Left ventricle myocardium inferior (tissue), 1 donor: ENCODE measurements at places on chromosomes 1 and 21. TPM values are rescaled to one million over a fixed set of nuclear protein-coding genes. Genes with fewer than 3 reads are reported as not detected.
A peak's percentile ranks its signal among the peaks of the same experiment; 100 is the strongest.

Gene CFAP45
- total RNA-seq, result 1.1 TPM

- DNase-seq, result no peak
Observed at GRCh38 chr1:182515556-182515955, 65.6 kb downstream of the RGSL1 start.

GRCh38 chr1:53507116-53507820, 48.1 kb downstream of the DMRTB1 start:
- no peak for DNase-seq

Gene PCBP3
- 2.9 TPM for total RNA-seq

DNA sequence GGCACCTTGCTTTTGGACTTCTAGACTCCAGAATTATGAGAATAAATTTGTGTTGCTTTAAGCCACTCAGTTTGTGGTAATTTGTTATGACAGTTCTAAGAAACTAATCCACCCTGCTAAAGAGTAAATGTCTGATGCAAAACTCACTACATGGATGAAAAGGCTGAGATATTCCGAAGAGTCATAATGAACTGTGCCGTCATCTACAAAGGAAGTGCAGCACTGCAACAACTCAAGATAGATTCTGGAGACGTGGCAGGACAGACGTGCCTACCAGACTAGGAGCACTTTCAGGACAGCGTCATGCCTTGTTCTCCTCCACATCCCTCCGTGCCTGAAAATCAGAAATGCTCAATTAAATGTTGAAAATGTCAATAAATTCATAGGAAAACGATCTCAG, 24.4 kb upstream of the IRF2BP2 start:
- DNase-seq, result no peak

DNA sequence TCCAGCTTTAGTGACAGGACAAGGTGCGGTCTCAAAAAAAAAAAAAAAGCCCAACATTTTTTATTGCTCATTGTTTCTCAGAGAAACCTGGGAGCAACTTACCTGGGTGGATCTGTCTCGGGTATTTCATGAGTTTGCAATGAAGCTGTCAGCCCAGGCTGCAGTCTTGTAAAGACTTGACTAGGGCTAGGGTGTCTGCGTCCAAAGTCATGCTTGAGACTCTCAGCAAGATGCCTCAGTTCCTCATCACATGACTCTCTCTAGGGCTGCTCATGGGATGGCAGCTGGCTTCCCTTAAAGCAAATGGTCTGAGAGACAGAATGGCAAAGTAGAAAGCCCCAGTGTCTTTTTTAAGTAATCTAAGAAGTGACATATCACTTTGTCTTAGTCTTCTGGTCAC, 8.1 kb downstream of the GABPA start:
- DNase-seq, result no peak

Gene CTH
- 0.91 TPM for total RNA-seq

DNA sequence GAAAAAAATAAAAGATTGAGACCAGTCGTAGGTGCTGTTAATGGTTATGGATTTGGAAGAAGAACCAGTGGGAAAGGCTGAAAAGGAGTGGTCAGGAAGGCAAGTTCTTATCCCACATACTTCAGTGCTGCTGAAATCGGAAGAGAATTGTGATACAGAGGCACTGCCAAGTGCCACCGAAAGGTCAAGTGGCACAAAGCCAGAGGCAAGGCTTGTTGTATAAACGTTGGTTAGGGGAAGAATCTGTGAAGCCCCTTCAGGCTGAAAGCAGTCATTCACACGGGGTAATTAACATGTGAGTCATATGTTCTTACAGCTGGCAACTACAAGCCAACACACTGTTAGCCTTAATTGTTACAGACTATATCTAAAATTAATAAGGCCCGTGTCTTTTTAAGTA, 48.8 kb downstream of the ZBTB40 start:
- DNase-seq, result no peak

- no peak for DNase-seq
Observed at GRCh38 chr1:27517907-27518718, 28.1 kb upstream of the WASF2 start.

Gene MYCL
- 0.44 TPM for total RNA-seq

Gene S100A9
- total RNA-seq, result 62.2 TPM

GRCh38 chr1:46606255-46606965, 2.3 kb upstream of the MKNK1 start:
- no peak for DNase-seq

DNA sequence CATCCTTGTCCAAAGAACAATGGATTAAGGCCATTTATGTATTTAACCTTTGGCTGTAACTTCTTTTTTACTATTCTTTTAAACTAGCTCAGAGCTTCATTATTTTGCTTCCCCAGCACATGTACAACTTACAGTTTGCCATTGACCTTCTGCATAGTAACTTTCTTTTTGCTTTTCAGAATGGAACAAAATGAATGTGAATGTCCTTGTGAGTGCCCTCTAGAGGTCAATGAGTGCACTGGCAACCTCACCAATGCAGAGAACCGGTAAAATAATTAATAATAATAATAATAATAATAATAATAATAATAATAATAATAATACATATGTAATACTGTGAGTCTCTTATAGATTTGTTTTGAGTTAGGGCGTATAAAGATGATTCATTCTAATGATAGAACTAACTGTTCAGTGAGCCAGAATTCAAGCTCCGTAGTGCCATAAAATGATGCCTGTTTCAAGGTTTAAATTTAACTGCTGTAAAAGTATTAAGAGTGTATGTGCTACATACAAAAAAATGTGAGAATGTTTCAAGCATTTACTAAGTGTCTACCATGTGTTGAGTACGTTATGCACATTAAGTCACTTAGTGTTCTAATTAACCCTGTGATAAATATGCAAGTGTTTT, 69.0 kb upstream of the RAVER2 start:
- DNase-seq, result no peak

DNA sequence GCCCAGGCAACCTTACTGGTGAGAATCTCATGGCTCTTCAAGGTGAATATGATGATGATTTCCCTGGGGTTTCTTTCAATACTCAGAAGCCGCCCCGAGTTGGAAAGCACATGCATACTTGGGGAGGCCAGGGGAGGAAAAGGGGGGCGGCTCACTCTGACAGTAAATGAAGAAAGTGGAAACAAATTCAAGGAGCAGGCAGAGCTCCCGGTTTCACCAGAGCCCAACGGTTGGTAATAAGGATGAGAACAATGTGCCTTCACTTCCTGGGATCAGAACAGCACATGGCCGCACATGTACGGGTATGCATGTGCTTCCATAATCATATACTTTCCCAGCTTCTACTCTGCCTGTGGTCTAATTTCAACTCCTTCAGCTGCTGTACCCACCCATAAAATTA, 3.8 kb upstream of the ARHGEF2 start:
- no peak for DNase-seq

DNA sequence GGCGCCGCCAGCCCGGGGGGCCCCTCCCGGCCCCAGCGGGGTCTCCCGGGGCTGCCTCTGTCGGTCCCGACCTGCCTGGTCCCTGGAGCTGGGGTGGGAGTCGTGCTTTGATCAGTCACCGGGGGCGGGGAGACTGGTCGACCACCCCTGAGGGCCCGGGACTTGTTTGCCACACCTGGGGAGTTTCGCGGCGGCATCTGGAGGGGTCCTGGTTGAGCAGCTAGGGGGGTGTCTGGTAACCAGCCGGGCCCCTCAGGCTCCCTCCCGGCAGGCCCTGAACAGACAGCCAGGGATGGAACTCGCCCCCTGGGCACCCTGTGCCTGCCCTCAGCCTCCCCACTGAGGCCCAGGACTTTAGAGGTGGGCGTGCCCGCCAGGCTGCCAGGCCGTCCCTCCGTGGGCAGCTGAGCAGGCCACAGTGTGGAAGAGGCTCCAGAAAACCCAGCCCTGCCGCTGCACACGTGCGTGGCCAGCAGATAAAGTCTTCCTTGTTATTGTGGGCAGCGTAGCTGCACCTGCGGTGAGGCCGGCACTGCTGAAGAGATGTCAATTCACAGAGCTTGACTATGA, 13.3 kb upstream of the SAMD11 start:
- DNase-seq, result peak; percentile 12

Gene FABP3
- 4,737 TPM for total RNA-seq

DNA sequence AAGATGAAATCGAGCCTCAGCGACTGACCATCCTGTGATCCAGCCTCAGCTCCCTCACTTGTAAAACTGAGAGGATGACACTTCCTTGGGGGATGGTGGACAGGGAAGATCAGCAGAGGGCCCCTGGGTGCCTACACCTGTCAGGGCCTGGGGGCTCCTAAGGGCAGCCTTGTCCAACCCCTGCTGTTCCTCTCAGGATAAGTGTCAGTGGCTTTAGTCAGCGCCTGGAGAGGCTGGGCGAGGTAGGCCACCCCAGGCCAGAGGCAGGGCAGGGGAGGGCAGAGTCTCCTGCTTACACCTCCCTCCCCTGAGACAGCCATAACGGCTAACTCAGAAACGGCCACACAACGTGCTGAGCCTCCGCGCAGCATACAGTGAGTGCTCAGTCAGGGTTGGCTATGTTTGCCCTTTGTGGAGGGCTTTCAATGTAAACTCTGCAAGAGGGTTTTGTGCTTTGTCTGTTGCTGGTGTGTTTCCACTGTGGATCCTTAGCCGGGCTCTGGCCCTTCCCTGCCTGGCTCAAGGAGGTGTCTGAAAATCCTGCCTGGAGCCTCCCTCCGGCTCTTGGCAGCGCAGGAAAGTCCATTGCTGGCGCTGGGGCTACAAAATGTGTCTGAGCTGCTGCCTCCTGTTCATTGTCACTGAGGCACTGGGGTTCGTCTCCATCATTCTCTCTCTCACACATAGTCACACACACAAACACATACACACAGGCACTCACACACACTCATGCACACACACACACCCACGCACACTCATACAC, 588.4 kb downstream of the PTPRU start:
- DNase-seq, result no peak

- DNase-seq, result no peak
Observed at GRCh38 chr1:214004014-214004413, 16.2 kb downstream of the PROX1 start.

Gene NBPF4
- not detected for total RNA-seq

GRCh38 chr1:164773102-164773501, 214.1 kb downstream of the PBX1 start:
- no peak for DNase-seq

Gene TTC4
- 16.1 TPM for total RNA-seq

Gene C1orf141
- not detected for total RNA-seq

GRCh38 chr1:201332021-201332420, 45.5 kb downstream of the TNNT2 start:
- DNase-seq, result no peak

DNA sequence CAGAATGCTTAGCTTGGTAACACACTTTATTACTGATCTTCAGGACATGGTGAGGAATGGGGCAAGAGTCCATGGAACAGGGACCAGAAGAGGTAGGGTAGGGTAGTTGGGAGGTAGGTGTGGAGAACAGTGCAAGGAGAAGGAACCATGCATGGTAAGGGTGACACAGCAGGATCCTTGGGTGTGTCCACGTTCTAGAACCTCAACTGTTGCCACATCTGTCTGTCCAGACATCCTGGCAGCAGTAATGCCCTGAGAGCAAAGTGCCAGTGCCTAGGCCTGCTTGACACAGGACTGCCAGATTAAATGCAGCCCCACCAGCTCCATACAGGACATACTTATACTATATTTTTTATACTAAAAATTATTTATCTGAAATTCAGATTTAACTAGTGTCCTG, 13.9 kb downstream of the DMAP1 start:
- no peak for DNase-seq

DNA sequence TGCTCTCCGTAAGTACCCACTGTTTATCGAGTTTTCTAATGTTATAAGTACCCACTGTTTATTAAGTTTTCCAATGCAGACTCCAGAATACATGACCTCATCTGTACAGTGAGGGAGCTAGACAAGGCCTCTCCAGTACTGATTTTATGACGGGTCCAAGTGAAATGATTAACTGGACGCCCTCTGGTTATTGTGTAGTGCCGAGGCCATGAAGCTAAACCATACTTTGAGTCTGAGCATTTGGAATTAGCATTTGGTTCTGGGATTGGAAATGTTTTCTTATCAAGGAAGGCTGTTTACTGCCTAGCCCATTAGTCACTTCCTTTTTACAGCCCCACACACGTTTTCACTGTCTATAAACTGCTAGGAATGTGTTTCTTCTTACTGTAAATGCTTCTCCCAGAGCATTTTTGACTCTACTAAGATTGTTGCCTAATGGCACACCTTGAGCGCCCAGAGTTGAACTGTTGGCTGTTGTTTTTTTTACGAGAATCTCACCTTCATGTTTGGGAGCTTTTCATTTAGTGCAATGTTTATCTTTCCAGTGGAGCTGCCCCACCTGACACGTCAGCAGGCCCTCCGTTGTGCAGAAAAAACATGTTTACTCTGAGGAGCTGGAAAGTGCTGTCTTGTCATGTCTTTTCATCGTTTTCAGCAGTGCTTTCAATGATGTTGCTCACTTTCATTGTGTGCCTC, 26.9 kb downstream of the SPATA46 start:
- DNase-seq, result no peak

Gene LRIG2
- total RNA-seq, result 6.3 TPM

GRCh38 chr1:13892671-13893325, 192.8 kb downstream of the PRDM2 start:
- DNase-seq, result peak; percentile 16

Gene OR2L3
- total RNA-seq, result not detected

GRCh38 chr1:218346391-218347204, 1.5 kb downstream of the TGFB2 start:
- no peak for DNase-seq

Gene FAM151A
- 0.80 TPM for total RNA-seq

Gene CAMSAP2
- total RNA-seq, result 34.1 TPM

DNA sequence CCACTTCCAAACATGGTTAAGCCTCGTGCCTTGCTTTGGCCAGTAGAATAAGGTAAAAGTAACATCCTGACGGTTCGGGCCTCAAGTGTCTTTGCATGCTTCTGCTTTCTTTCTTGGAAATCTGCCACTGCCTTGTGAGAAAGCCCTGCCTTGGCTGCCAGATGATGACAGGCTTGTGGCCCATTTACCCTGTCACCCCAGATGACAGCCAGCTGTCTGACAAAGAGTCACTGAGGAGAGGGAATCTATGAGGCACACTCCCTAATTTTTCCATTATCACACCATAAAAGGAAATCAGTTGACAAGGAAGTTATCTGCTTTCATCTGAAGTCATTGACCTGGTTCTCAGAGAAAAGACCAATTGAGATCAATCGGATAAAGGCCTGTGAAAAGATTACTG, 199.8 kb downstream of the USH2A start:
- DNase-seq, result no peak
